OCI-LY7 (cell line): ENCODE measurements at places on chromosomes 3 and 15. TPM values are rescaled to one million over a fixed set of nuclear protein-coding genes. Genes with fewer than 3 reads are reported as not detected.

Gene LRRC2
- 1.9 and 2.2 TPM in 2 replicates for total RNA-seq

Gene COL8A1
- 0.10 and 0.20 TPM in 2 replicates for total RNA-seq

DNA sequence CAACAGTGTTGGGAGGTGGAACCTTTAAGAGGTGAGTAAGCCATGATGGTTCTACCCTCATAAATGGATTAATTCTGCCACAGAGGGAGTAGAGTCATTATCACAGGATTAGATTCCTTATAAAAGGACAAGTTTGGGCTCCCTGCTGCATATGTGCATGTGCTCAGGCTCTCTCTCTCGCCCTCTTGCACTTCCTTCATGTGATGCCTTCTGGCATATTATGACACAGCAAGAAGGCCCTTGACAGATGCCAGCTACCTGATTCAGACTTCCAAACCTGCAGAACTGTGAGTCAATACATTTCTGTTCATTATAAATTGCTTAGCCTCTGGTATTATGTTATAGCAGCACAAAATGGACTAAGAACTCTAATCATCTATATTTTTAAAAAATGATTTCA lies 205.3 kb downstream of the CTNNB1 start:
- DNase-seq: no peak

Gene CAMK2N2
- 0.28 TPM in 1 of 2 replicates, not detected in the other for total RNA-seq

DNA sequence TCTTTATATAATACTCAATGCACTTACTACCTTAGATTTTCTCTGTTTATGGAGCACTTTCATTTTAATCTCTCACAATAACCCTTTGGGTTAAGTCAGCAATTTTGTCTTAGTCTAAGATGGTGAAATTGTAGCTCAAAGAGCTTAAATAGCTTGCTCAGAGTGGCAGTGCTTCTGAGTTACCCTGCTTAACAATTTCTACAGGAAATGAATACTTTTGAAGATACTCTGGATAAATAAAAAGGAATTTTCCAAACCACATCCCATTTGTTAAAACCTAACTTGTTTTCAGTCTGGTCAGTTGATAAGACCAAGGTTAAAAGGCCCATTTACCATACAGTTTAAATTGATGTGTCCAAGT lies 37.2 kb downstream of the HMG20A start:
- no peak for DNase-seq

DNA sequence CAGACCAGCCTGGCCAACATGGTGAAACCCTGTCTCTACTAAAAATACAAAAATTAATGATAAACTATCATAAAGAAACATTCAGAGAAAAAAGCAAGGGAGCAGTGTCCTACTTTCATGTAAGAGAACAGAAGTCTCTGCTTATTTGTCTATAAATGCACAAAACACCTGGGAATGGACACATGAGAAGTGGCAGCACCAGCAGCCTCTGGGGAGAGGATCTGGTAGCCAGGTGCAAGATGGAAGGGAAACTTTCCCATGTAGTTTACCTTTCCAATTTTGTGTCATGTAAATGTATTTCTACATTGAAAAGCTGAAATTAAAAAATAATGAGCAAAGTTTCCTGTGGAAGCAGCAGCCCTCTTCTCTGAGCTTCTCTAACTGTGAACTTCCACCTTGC lies 18.8 kb downstream of the SCAP start:
- DNase-seq: no peak

Gene DNAH12
- 0.21 TPM in 1 of 2 replicates, not detected in the other for total RNA-seq

DNA sequence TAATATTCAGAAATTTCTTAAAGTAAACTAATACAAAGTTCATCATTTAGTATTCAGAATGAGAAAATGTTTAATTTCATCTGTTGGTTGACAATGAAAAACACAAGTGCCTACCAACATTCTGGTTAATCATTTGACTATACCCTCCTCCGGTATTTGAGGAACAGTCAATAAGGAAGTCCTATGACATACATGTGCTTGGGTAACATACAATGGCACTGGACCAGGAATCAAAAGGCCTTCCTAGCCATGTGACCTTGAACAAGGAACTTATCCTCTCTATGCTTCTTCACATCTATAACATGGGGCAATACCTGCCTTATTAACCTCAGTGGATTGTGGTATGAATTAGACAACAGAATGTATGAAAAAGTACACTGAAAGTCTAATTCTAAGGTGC lies 65.8 kb downstream of the ZNF280D start:
- DNase-seq: no peak

DNA sequence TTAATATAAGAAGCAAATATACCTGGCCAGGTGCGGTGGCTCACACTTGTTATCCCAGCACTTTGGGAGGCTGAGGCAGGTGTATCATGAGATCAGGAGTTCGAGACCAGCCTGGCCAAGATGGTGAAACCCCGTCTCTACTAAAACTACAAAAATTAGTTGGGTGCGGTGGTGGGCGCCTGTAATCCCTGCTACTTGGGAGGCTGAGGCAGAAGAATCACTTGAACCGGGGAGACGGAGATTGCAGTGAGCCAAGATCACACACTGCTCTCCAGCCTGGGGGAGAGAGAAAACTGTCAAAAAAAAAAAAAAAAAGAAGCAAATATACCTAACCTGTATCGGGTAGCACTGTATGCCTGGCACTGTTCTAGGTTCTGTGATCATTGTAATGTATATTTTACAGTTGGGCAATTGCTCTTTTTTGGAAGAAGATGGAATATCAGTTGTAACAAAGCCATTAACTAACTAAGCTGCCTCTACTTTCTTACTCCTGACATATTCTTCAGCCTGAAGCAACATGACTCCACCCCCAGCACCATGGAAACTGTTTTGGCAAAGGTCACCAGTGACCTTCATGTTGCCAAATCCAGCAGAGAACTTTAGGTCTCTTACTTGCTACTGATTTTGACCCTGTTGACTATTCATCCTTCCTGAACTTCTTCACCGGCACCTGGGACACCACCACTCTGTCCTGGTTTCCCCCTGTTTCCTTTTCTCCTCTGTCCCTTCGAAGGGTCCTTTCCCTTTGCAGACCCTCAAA lies 203.8 kb downstream of the RPLP1 start:
- no peak for DNase-seq

DNA sequence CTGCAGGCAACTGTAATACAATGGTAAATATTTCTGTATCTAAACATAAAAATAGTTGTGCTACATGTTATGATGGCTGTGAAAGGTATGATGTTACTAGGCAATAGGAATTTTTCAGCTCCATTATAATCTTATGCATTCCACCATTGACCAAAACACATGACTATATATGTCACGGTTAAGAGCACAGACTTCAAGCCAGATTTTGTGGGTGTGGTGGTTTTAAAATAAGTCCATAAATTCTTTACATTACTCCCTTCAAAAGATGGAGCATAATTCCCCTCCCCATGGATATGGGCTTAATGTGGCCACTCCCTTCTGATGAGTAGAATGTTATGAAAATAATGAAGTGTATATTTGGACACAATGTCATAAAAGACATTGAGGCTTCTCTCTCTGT lies 88.4 kb upstream of the TBC1D5 start:
- no peak for DNase-seq

GRCh38 chr15:25718597-25718996 lies 144.5 kb downstream of the ATP10A start:
- DNase-seq: no peak

GRCh38 chr15:34241376-34242330 lies 16.8 kb downstream of the EMC4 start:
- peak; percentile 57 for DNase-seq

DNA sequence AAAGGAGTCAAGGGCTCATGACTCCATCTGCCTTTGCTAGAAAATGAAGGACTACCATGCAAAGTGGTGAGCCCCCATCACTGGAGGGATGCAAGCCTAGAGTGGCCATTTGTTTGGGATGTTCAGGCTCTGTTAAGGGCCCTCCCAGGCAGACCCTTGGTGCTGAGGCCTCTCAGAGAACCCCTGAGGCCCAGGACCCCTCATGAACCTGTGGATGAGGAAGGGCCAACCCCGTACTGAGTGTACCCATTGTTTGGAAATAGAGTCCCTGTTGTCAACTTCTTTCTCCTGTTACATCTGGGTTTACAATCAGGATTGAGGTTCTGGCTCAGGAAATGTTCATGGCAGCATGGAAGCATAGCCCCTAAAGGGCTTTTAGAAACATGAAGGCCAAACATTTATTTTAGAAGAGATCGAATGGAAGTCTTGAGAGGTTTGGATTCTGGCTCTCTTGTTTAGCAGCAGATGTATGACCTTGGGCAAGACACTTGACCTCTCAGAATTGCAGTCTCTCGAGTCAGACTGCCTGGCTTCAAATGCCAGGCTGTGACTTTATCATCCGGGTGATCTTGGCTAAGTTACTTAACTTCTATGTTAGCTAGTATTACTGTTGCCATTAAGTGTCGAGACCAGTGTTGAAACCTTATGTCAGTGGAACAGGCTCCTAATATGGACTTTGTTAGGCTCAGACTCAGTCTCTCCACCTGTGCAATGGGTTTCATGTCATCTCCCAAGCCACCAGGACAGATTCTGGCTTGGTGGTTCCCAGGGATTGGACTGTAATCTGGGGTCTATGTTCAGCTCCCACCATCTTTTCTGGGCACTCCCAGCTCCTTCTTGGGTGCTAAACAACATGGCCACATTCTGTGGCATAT lies 12.4 kb downstream of the ITGA11 start:
- no peak for DNase-seq

- peak; percentile 37 for DNase-seq
Measured at GRCh38 chr3:49785565-49786356, 581 bp downstream of the IP6K1 start.

DNA sequence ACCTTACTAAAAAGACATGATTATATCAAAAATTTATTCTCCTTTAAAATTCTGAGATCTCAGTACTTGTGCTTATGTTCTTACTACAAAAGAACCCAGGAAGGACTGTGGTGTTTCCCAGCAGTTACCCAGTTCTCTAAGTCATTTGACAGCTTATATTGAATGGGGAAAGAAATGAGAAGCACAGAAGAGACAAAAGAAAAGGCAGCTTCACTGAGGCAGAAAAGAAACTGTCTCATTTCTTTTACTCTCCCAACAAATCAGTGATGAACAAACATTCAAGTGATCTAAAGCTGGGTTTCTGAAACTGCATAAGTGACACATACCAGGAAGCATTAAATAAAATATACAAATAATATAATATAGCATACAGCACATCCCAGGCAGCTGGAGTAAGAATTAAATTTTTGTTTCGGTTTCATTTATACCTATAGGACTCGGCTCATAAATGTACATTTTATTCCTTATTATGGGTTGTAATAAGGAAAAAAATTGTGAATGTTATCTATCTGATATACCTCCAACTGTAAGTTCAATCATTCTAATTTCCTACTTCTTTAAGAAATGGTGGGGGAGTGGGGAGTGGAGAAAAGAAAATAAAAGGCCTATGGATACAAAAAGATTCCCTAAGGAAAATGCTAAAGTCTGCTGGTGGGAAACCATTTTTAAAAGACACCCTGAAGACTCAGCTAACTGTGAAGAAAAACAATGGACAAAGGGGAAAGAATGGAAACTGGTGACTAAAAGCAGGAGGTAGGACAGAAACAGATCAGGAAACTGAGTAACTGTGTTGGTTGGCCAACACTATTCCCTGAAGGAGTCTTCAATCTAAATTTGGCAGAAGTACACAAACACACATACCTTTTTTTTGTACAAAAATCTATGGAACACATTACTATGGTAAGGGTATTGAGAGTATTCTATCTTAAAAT lies 156.8 kb downstream of the TBC1D5 start:
- no peak for DNase-seq

DNA sequence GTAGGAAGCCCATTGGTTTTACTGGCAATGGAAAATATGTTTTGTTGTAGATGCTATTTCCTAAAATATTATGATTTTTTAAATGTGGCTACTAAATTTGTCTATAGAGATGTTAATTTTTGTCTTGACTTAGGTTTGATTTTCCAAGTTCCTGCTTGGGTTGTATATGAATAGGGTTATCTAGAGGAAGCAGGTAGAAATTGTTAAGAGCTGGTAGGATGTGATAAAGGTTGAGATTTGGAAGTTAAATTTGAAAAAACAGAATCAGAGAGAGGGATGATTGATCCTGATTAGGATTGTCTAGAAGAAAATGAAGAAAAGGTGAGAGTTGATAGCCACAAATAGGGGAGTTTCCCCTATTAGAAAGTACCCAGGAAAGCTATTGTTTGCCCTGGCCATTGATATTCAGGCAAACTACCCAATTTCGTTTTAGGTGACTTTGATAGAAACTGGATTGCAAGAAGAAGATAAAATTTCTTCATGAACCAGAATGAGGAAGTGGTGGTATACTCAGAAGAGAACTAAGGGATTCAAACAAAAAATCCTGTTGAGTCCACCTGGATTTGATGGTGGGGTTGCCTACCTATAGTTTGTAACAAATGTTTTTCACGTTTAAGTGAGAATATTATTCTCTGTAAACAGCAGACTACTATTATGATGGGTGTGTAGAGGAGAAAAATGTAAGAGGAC lies 91.2 kb upstream of the PHLDB2 start:
- no peak for DNase-seq

Gene C3orf20
- 2.2 and 3.6 TPM in 2 replicates for total RNA-seq

Gene GOLGA6L4
- 3.3 and 3.4 TPM in 2 replicates for total RNA-seq

Gene SGO1
- 38.8 and 42.1 TPM in 2 replicates for total RNA-seq

Gene ALDH1L1
- not detected in 2 replicates for total RNA-seq

GRCh38 chr15:82093774-82094211 lies 48.0 kb upstream of the MEX3B start:
- no peak for DNase-seq

DNA sequence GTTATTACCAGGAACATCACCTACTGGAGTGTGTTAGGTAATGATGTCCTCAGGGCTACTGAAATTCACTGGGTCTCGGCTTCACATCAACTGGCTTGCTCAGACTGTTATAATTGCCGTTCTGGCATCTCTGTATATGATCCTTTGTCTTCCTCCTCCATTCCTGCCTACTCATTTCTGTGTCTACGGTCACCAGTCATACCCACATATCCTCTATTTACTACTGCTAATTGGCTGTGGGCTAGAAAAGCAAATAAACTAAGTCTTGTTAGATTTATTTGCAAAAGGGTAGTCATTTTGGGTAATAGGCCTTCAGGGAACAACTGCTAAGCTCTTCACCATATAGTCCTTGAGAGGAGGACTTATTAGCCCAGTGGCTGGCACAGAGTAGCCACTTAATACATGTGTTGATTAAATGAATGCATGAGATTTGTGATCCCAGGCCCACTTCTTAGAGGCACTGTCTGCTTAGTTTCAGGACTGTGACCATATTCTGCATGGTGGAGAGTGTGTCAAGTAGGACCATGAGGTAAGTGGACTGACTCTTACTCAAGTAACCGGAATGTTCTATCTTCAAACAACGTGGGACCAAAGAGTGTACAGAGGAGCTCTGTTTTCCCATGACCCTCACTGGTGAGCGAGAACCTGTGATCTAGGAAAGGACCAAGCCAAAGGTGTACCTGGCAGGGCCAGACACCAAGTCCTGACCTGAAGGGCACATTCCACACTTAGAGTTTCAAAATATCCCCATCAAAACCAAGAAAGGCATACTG lies 13.2 kb downstream of the ZDHHC3 start:
- no peak for DNase-seq

Gene FBXL22
- total RNA-seq: 0.37 TPM in 1 of 2 replicates, not detected in the other

DNA sequence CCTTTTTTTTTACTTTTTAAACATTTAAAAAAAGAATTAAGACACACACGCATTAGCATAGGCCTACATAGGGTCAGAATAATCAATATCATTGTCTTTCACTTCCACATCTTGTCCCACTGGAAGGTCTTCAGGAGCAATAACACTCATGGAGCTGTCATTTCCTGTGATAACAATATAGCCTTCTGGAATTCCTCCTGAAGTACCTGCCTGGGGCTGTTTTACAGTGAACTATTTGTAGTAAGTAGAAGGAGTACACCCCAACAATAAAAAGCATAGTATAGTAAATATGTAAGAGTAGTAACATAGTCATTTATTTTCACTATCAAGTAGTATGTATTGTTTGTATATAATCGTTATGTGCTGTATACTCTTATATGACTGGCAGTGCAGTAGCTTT lies 19.5 kb upstream of the CLDN18 start:
- no peak for DNase-seq
